ENCODE measurements at places on chromosomes 5 and 9.

DNA sequence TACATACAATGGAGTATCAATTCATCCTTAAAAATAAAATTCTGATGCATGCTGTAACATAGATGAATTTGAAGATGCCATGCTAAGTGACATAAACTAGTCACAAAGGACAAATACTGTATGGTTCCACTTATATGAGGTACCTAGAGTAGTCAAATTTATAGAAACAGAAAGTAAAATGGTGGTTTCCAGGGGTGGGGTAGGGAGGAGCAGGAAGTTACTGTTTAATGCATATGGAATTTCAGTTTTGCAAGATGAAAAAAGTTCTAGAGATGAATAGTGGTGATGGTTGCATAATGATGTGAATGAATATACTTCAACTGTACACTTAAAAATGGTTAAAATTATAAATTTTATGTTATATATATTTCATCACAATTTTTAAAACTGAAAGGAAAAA, 57.3 kb upstream of the FNIP1 start:
- no peak for DNase-seq

DNA sequence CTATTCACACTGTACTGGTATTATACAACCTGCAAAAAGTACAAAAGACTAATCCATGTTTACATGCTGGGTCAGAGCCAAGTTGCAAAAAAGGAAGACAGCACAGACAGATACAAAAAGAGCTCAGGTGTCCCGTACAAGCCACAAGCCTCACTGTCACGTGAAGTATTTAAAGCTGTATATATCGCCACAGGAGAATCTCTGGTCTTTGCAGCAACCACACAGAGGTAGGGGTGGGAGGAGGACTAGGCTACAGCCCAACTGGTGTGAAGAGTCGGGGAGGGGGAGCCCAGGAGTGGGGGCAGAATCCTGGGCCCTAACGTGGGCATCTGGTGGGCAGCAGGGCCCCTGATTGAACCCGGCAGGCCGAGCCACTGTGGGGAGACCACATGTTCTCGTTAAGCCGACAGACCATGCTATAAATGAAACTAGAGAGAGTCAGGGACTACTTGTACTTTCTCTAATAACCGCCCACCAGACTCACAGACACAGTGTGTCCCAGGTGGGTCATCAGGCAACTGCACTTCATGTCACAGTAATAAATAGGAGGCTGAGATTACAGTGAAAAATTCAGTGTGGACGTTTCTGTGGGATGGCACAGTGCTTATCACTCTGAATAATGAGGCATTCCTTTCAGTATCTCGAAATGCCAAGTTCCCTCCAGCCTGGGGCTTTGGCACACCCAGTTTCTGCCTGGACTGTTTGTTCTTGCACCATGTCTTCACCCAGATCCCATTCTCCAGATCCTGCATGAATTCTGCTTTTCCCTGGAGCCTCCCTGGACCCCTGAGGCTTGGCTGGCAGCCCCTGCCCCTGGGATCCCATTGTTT, 79.3 kb upstream of the SH3PXD2B start:
- no peak for DNase-seq

DNA sequence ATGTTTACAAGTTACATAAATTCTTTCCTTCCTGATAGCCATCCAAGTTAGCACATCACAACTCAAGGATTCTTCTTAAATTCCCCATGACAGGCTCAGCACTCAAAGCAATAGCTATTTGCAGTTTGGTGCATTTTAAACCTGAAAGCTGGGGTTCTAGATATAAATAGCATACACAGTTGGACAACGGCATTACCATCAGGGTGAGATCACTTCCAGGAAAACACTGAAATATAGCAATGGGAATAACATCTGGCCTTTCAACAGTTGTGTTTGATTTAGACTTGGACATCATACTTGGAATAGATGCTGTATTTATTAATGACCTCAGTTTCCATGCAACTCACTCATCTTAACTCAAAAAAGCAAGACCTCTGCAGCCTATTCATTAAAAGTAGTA, 24.7 kb upstream of the LECT2 start:
- no peak for DNase-seq

DNA sequence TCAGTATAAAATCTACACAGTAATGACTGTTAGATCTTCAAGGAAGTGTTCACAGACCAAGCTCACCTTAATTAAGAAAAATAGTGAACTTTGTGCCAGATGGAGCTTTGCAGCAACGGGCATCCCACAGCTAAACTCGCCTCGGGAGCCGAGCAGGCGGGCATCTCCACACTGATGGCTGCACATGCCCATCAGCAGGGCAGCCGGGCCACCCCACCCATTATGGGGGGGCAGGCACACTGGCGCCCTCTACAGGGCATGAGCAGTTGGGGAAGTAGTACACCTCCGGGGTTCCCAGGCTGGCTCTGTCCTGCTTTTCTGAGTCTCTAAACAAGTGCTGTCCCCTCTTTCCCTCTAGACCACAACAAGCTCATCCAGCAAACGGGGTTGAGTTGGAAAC, 21.6 kb downstream of the ANKS6 start:
- DNase-seq, result no peak

- DNase-seq, result no peak
Measured at GRCh38 chr9:113542006-113542405, 78.5 kb downstream of the RGS3 start.

GRCh38 chr5:157180374-157181264, at the start of gene ITK:
Gene ITK (plus strand): TSS chr5:157180840. CDS start chr5:157180978, 138 bp downstream.
- no peak for DNase-seq

DNA sequence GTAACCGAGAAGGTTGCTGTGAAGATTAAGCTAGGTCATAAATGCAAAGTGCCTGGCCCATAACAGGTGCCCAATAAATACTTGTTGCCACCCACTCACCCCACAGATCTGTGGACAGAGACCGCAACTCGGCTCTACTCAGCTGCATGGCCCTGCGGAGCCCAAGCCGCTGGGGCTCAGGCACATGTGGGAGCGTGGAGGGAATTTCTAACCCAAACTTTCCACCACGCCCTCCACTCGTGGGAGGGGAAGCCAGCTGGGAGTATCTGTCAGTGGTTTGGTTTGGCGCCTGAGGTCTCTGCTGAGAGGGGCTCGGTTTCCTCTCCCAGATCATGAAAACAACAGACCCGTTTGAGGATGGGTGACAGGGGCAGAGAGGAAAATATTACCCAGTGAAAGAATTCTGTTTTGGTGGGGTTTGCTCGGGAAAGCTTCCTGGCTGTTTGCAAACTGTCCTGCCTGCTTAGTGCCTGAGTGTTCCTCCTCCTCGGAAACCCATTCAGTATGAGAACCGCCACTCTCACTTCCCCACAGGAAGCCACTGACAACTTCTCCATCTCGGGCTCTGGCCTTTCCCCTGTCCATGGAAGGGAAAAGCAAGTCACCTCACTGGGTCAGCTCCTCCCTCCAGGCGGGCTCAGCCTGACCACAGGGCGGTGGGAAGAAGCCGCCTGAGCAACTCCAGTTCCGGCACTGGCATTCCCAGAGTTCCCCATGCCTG, 60.1 kb downstream of the RGS3 start:
- DNase-seq, result no peak

Data from GF-D8 (cell line).